ENCODE measurements at places on chromosomes 3 and 15.

DNA sequence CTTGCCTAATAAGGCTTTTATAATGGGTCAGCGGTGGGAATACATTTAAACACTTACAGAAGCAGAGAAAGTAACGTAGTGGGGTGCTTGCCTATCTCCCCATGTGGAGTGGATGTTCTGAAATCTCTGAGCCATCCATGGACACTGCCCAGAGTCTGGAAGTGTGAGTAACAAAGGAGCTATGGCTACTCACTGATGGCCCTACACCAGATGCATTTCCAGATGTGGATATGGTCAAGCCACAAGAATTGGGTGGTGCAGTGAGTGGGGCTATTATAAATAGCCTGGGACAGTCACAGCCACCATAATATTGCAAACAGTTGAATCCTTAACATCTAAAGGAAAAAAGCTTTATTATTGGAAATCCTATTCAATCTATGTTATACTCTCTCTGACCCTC is 96.6 kb downstream of the CGNL1 start:
- H3K27me3 ChIP-seq, result no peaks in the 10 kb centered on the region
- H3K4me3 ChIP-seq, result no peak overlapping the region
- no peak overlapping the region for H3K27ac ChIP-seq
- DNase-seq, result no peak
- H3K36me3 ChIP-seq, result no peaks in the 10 kb centered on the region

- no peaks in the 10 kb centered on the region for H3K4me1 ChIP-seq
- DNase-seq, result no peak
- no peak overlapping the region for H3K4me3 ChIP-seq
- no peaks in the 10 kb centered on the region for H3K27me3 ChIP-seq
These were observed 848.6 kb downstream of the PDCD6IP start for GRCh38 chr3:34646911-34647460.

GRCh38 chr3:135927155-135927554 is 38.4 kb upstream of the PPP2R3A start:
- no peak overlapping the region for H3K27ac ChIP-seq
- no peak overlapping the region for H3K4me3 ChIP-seq
- H3K4me1 ChIP-seq, result no peaks in the 10 kb centered on the region
- no peaks in the 10 kb centered on the region for H3K36me3 ChIP-seq
- H3K27me3 ChIP-seq, result no peaks in the 10 kb centered on the region

- peaks cover 4% of the 10 kb centered on the region for H3K4me1 ChIP-seq
- no peak overlapping the region for H3K27ac ChIP-seq
- DNase-seq, result no peak
- no peaks in the 10 kb centered on the region for H3K27me3 ChIP-seq
- H3K4me3 ChIP-seq, result no peak overlapping the region
These were observed 49.7 kb upstream of the SCAANT1 start for GRCh38 chr3:63961891-63962290.

GRCh38 chr3:193342551-193342950 is 36.0 kb downstream of the ATP13A5 start:
- no peaks in the 10 kb centered on the region for H3K36me3 ChIP-seq
- no peak for DNase-seq
- no peaks in the 10 kb centered on the region for H3K27me3 ChIP-seq
- no peak overlapping the region for H3K27ac ChIP-seq
- no peak overlapping the region for H3K4me3 ChIP-seq
- no peaks in the 10 kb centered on the region for H3K4me1 ChIP-seq

All from colonic mucosa (tissue), 4 donors.